Stimulated activated CD4-positive, alpha-beta T cell treated with anti-CD3 and anti-CD28 coated beads, Interleukin-12 subunit alpha, Interleukin-12 subunit beta, amount 100 ng/mL, for 48 hours (primary cell): ENCODE measurements at places on chromosomes 5 and 9.

GRCh38 chr5:137498736-137499505 is at the start of gene SPOCK1:
Gene SPOCK1, minus strand, starts transcription at chr5:137499326.
- peak; percentile 55 for DNase-seq

DNA sequence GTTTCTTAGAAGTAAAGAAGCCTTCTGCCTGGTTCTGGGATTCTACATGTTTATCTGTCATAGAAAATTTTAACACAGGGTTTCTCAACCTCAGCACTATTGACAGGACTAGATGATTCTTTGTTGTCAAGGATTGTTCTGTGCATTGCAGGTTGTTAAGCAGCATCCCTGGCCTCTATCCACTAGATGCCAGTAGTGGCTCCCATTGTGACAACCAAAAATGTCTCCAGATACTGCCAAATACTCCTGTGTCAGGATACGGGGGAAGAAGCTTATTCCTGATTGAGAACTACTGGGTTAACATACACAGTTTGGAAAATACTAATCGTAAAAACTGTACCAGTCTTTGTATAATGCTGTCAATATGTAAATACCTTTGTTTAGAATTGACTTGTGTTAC is 167.1 kb downstream of the NIPBL start:
- DNase-seq: no peak

- no peak for DNase-seq
Measured at GRCh38 chr5:136000147-136000546, 28.6 kb upstream of the TGFBI start.

GRCh38 chr9:136052472-136052880 is 42.6 kb downstream of the NACC2 start:
- no peak for DNase-seq

DNA sequence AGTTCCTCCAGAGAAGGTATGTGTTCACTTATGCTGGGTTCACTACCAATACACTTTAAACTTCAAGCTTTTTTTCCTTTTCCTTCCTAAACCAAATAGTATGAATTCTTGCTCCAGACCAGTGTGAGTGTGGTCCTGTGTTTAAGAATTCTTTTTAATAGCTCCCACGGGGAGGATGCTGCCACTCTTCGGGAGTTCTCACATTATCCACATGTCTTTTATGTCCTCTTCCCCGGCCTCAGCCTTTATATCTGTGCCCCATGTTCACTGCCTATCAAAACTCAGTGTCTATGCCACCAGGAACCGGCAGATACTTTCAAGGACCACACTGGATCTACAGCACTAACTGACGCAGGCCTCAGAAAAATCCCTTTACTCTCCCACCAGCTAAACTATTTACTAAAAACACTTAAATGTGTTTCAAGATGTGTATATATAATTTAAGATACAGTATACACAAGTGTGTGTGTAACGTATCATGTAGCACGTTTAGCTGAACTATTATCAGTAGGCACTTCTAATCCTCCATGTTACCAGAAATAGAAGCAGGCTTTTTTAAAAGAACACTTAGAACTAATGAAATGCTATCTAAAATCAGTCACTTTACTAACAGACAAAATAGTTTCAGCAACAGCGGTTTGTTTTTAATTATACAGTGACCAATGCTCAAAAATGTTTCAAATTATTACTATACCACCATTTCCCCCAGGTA is 88.0 kb downstream of the PLPP1 start:
- no peak for DNase-seq

DNA sequence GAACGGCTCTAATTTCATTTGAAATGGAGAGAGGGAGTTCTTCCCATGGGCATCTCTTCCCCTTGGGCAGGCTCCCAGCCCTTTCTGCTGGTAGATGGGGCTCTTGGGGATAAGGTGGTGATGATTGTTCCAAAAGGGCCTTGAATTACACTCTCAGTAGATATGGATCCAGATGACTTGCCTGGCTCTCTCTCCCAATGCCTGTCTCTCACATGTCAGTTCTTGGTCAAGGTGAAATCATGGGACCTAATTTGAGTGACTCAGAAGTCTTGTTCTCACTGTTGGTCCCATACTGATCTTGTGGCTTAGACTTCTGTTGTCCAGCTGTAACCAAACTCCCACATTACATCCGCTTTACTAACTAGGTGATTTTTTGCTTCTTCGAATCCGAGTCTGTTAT is 317.0 kb upstream of the RFX3 start:
- DNase-seq: no peak

DNA sequence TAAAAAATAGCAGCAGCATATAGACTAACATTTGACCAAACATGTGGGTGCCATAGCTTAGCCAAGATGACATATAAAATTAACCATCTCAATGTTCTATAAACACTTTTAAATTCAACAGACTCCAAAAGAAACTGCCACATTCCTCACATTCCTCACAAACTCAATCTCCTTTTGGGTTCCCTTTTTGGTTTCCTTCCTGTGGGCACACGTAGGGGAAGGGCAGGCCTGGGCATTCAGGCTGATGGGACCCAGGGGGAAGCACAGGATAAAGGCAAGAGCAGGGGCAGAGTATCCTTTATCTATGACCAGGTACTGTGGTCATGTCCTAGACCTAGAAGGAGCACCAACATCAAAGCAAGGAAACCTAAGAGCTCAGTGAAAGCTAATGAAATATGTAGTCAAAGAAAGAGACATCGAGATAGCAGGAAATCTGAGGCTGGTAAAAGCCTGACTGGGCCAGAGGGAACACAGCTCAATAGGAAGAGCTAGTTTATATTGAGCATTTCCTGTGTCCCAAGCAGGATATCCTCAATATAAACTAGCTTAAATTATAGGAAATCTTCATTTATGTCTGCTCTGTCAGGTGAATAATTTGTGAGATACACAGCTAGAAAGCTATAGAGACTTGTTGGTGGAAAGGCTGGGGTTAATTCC is 13.6 kb upstream of the ERAP1 start:
- no peak for DNase-seq

- DNase-seq: no peak
Measured at GRCh38 chr9:89372230-89372816, 54.0 kb downstream of the SECISBP2 start.

DNA sequence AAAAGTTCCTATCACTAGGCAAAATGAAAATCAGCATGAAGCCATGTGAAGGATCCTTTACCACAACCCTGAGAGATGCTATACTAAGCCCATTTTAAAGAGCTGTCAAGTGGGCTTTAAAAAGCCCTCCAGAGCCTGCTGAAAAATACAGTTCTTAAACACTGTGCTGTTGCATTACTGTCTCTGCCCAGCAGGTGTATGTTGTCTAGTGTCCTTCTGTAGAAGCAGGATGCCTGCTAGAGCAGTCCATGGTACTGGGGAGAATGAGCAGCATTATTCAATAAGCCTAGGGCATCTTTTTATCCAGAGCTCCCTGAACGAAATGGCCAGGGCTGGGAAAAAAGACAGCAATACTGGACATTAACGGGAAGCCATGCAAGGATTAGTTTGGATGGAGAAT is 126.2 kb upstream of the PLCXD3 start:
- no peak for DNase-seq

DNA sequence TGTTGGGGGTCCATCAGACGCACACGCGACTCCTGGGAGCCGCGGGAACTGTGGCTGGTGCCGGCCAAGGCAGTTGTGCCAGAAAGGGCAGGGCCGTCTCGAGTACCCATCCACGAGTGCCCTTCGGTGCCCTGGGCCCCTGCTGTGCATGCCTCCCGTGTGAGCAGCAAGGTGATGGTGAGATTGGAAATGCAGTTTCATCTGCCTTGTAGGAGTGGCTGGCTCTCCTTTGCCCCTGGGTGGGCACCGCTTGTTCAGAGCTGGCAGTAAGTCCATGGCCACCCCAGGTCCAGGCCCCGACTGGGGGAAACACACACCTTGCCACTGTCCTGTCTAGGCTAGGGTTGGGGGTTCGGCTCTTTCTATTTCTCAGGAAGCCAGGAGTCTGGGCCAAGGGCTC is 5.7 kb downstream of the NKD2 start:
- DNase-seq: no peak

DNA sequence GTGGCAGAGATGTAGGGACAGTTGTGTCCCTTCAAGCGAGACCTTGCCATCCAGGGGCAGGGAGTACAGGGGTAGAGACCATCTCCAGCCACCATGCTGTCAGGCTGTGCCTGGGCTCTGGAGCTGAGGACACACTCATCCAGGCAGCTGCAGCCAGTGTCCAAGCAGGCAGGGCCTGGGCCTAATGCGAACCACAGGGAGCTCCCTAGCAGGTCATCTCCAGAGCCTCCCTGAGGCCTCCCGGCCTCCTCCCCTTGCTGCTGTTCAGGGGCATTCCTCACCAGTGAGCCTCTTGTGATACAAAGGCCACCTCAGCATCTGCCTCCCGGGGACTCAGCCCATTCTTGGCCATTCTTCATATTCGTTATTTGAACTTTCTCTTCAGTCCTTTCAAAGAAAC is 35.0 kb downstream of the TPPP start:
- DNase-seq: no peak
